ENCODE measurements at places on chromosomes 6 and 20. TPM values are rescaled to one million over a fixed set of nuclear protein-coding genes. Genes with fewer than 3 reads are reported as not detected.

GRCh38 chr20:12512755-12513154, 496.0 kb upstream of the SPTLC3 start:
- no peak for DNase-seq

GRCh38 chr6:18527836-18528743, 140.9 kb downstream of the RNF144B start:
- no peak for DNase-seq

GRCh38 chr20:37425103-37425625, 79.2 kb downstream of the SRC start:
- DNase-seq, result no peak

GRCh38 chr6:104253236-104253635, 606.5 kb downstream of the HACE1 start:
- no peak for DNase-seq

DNA sequence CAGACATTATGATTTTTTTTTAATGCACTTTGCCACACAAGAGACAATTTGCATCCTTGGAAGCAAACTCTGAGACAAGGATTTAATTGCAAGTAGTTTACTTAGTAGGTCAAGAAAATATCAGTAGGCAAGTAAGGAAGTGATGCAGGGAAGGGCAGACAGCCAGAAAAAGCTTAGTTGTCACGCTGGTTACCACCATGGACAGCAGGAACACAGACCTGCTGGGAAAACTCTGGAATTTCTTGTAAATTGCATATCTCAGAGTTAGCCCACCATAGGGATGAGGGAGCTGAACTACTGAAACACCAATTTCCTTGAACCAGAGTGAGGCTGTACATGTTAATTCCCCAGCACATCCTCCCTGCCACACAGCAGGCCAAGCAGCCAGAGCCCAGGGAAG, 92.7 kb downstream of the L3MBTL3 start:
- DNase-seq, result no peak

DNA sequence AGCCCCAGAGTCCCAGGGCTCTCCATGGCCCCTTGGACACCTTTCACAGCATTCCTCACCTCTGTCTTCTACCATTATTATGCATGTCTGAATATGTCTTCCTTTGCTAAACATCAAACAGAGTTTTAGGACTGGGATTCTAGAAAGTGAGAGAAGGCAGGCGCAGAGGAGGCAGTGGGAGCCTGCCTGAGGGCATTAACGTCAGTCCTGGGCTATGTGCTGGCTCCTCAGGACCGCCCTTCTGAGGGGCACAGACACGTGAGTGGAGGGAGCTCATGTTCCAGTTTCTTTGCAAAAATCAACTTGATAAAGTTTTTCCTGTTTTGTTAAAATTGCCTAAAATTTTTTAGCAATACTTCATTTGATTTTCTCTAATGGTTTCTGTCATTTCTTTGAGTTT, 38.0 kb downstream of the C6orf15 start:
- DNase-seq, result no peak

GRCh38 chr20:42099101-42099500, 480.9 kb upstream of the CHD6 start:
- DNase-seq, result no peak

- DNase-seq, result no peak
Measured at GRCh38 chr6:69570106-69570505, 226.7 kb downstream of the LMBRD1 start.

DNA sequence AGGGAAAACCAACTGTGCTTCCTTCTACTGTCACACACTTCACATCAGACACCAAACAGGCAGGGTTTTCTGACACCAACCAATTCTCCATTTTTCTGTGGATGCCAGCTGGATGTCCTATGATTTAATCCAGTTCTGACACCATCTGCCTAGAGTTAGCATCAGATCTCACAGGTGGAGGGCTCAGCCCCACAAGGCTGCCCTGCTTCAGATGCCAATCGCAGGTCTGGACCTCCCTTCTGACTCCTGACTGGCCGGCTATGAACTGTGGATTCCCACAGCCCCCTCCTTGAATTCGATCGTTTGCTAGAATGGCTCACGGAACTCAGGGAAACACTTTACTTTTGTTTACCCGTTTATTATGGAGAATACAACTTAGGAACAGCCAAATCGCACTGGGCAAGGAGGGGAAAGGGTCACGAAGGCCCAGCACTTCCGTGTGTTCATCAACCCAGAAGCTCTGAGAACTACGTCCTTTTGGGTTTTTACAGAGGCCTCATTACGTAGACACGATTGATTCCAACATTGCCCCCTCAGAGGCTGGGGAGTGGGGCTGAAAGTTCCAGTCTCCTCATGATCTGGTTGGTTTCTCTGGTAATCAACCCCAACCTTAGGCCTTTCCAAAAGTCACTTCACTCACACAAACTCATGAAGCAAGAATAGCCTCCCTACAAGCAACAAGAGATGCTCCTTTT, 25.4 kb upstream of the MAS1 start:
- no peak for DNase-seq

SPATA25 gene
- not detected for polyA plus RNA-seq

- DNase-seq, result no peak
Measured at GRCh38 chr6:165837948-165838745, 175.1 kb upstream of the PDE10A start.

GRCh38 chr6:143205131-143205535, 144.4 kb downstream of the AIG1 start:
- DNase-seq, result no peak

FILIP1 gene
- polyA plus RNA-seq, result not detected

All from CD4-positive, alpha-beta memory T cell (primary cell).